Adrenal gland (tissue), 19 donors: ENCODE measurements at places on chromosomes 2 and 18. TPM values are rescaled to one million over a fixed set of nuclear protein-coding genes. Genes with fewer than 3 reads are reported as not detected.

GRCh38 chr18:9825571-9826073, 60.2 kb upstream of the TXNDC2 start:
- H3K36me3 ChIP-seq = no peaks in the 10 kb centered on the region
- H3K27ac ChIP-seq = peak overlapping the region; percentile 76
- H3K4me3 ChIP-seq = no peak overlapping the region
- no peaks in the 10 kb centered on the region for H3K27me3 ChIP-seq
- H3K4me1 ChIP-seq = peaks cover 49% of the 10 kb centered on the region

DNA sequence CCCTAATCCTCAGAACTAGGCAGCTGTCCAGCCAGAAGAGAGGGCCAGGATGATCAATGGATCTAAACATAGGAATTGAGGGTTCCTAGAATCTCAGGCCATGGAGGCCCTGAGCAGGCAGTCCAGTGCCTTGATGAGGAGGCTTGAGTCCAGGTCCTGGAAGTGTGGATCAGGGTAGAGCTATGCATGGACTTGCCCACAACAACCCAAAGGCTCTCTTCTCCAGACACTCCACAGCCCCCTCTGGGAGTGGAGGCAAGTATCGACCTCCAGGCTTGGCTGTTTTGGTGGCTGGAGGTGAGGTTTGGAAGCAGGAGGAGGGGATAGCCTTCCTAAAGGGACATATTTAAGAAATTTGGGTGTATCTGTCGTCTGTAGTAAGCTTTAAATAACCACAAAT, 45.7 kb downstream of the NAPG start:
- H3K4me3 ChIP-seq = no peak overlapping the region
- H3K27me3 ChIP-seq = no peaks in the 10 kb centered on the region
- no peaks in the 10 kb centered on the region for H3K4me1 ChIP-seq
- no peak for DNase-seq
- no peak overlapping the region for H3K27ac ChIP-seq

GRCh38 chr2:219124381-219125110, 36.1 kb downstream of the NHEJ1 start:
- peaks cover 15% of the 10 kb centered on the region for H3K4me1 ChIP-seq
- no peaks in the 10 kb centered on the region for H3K36me3 ChIP-seq
- DNase-seq = peak; percentile 26
- no peaks in the 10 kb centered on the region for H3K27me3 ChIP-seq
- no peak overlapping the region for H3K4me3 ChIP-seq
- H3K27ac ChIP-seq = peak overlapping the region; percentile 81

The CELF4 gene
- polyA plus RNA-seq = 3.9 TPM

The MRPL19 gene
- polyA plus RNA-seq = 86.6 TPM

The DUSP2 gene
- polyA plus RNA-seq = 2.4 TPM

The PXDN gene
- polyA plus RNA-seq = 9.2 TPM

The INSIG2 gene
- 17.9 TPM for polyA plus RNA-seq
